ENCODE measurements at places on chromosomes 3 and 15. TPM values are rescaled to one million over a fixed set of nuclear protein-coding genes. Genes with fewer than 3 reads are reported as not detected.

The TRA2B gene
- 263 TPM for total RNA-seq

The ATP6V1A gene
- total RNA-seq: 68.5 TPM

The PARP14 gene
- 118 TPM for total RNA-seq

The COMMD2 gene
- 72.4 TPM for total RNA-seq

The SNTN gene
- total RNA-seq: 41.4 TPM

The MESP2 gene
- total RNA-seq: not detected

The PPP1R14D gene
- total RNA-seq: not detected

The GNAT1 gene
- not detected for total RNA-seq

The SLC28A1 gene
- total RNA-seq: not detected

The CAND2 gene
- total RNA-seq: 5.9 TPM

The NR2E3 gene
- total RNA-seq: 0.80 TPM

The CCR3 gene
- total RNA-seq: 0.88 TPM

The GOLGA6B gene
- not detected for total RNA-seq

The SPESP1 gene
- 0.94 TPM for total RNA-seq

The VGLL3 gene
- 49.2 TPM for total RNA-seq

The SYNPR gene
- total RNA-seq: 0.43 TPM

The BCHE gene
- 47.8 TPM for total RNA-seq

The LCMT2 gene
- total RNA-seq: 10.6 TPM

The TRAT1 gene
- total RNA-seq: 2.4 TPM

The NEK4 gene
- total RNA-seq: 29.4 TPM

The SCAMP5 gene
- total RNA-seq: 3.8 TPM

The CYP8B1 gene
- total RNA-seq: 0.09 TPM

The FRMD5 gene
- total RNA-seq: 1.1 TPM

The ADGRG7 gene
- not detected for total RNA-seq

The IP6K1 gene
- 38.7 TPM for total RNA-seq

The UCN2 gene
- 0.18 TPM for total RNA-seq

Data from lung (tissue), 17 donors.